Mesenteric fat pad (tissue), 1 donor: ENCODE measurements at places on chromosomes 2 and 18.
A peak's percentile ranks its signal among the peaks of the same experiment; 100 is the strongest.

GRCh38 chr2:98665677-98666076 is 57.3 kb downstream of the UNC50 start:
- DNase-seq: no peak

- no peak for DNase-seq
These were observed 49.5 kb downstream of the TFCP2L1 start for GRCh38 chr2:121235542-121235941.

DNA sequence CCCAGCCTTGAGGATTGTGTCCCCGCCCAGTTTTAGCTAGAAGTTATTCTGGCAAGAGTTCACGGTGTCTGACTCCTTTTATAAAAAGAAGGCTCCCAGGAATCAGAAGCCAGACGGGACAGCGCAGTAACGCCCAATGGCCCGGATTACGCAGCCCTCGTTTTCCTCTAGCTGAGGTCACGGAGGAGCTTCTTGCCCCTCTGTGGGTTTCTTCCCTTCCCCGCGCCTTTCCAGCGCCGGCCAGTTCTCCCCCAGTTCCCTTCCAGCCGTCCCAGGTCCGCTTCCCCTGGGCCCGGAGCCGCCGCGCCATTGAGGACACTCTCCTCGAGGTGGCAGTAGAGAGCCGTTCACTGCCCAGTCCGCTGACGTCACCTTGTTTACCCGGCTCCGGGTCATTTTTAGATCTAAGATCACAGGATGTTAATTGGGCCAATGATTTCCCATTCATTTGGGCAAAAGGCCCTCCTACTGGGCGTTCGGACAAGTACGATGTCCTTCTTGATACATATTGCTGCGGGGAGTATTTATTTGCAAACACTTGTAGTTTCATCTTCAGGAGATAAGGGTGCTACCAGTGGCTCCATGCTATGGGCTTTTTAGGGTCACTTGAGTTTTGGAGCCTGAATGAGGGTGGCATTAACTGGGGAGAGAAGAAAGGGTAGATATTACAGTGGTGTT is 81.5 kb upstream of the PPM1B start:
- DNase-seq: peak; percentile 95

DNA sequence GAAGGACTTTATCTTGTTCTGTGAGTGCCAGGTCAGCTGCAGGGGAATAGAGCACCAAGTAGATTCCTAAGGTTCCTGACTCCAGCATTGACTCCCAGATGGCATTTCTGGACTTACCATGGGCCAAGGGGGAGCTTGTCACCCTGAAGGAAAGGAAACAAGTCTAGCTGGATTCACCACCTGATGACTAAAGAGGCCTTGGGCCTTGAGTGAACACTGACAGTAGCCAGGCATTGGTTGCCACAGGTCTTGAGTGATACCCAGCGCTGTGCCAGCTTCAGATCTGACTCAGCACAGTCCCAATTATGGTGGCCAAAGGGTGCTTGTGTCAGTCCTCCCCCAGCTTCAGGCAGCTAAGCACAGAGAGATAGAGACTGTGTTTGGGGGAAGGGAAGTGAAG is 40.1 kb upstream of the CAPN13 start:
- no peak for DNase-seq

GRCh38 chr18:39846265-39846664 is 2108.8 kb upstream of the PIK3C3 start:
- DNase-seq: no peak

DNA sequence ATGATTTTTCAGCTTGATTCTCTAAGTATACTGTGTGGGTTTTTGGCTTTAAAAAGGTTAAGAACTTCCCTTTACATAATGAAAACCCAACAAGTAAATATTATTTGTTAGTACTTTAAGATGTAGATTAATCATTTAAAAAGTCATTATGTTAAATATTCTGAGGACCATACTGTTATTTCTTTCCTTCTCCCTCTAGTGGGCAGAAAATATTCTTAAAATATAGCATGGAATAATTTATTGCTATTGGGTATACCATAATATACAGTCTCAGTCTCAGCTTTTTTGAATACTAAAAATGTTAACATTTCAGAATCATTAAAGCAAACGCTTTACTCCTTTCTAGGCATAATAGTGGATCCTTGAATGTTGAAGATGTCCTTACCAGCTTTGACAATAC is 28.1 kb downstream of the CAMKMT start:
- no peak for DNase-seq

DNA sequence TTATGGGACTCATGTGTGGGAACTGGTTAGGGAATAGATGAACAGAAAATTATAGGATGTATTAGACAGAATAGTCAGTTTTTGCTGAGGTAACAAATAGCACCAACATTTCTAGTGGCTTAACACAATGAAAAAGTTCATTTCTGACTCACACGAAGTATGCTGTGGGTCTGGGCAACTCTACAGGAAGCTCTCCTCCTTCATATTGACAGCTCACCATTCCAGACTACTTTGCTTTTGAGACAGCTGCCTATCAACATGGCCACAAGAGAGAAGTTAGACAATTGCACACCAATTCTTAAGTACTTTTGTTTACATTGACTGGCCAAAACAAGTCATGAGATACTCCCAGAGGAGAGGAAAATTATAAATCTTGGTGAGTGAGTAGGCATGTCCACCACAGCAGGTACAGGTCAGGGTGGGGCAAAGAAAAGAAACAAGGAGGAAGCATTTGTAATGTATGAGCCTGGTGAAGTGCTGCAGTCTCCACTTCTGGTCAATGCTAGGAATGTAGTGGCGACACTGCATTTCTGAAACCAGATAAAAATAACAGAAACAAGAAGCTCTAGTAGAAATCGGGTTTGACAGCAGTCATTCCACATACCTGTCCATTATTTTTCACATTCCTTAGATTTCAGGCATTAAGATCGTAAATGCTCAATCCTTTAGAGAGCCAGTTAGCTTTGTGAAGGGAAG is 141.6 kb downstream of the ICOS start:
- no peak for DNase-seq

- no peak for DNase-seq
These were observed 11.0 kb upstream of the RNF144A start for GRCh38 chr2:6906165-6906741.

- no peak for DNase-seq
These were observed 44.8 kb upstream of the ARHGAP15 start for GRCh38 chr2:143084462-143084861.

GRCh38 chr18:47618758-47619157 is 311.7 kb downstream of the SMAD2 start:
- DNase-seq: no peak

GRCh38 chr2:16104315-16104948 is 164.1 kb downstream of the MYCN start:
- no peak for DNase-seq

GRCh38 chr2:222754324-222754930 is 83.0 kb downstream of the MOGAT1 start:
- DNase-seq: no peak

DNA sequence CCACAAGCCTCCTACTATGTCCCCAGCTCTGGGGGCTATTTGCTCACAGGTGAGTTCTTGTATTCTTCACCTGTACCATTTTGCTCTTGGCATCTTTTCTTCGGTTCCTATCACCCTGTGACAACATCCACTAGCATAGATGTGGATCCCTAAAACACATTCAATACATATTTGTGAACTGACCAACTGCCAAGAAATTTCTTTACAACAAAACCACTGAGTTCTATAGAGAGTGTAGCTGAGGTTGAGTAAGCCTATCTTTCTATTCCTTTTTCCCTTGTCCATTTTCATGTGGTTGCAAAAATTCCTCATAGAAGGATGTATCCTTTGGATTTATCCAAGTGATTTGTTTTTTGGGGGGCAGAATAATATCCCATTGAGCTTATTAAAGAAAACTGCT is 192.7 kb upstream of the ITGA4 start:
- no peak for DNase-seq

DNA sequence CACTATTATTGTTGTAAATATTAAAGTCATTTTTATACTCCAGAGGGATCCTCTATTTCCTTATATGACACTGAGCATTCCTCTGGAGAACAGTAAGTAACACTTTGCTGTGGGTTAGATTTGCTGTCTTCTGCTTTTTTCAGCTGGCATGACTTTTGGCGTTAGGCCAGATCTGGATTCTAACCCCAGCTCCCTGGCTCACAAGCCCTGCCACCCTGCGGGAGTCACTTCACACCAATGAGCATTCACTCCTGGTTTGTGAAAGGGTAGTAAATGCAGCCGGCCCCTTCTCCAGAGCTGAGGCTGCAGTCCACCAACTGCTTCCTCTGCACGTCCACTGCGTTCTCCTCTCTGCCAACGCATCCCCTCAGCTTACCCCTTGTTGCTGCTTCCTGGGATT is 373.8 kb upstream of the RAB6C start:
- DNase-seq: no peak

DNA sequence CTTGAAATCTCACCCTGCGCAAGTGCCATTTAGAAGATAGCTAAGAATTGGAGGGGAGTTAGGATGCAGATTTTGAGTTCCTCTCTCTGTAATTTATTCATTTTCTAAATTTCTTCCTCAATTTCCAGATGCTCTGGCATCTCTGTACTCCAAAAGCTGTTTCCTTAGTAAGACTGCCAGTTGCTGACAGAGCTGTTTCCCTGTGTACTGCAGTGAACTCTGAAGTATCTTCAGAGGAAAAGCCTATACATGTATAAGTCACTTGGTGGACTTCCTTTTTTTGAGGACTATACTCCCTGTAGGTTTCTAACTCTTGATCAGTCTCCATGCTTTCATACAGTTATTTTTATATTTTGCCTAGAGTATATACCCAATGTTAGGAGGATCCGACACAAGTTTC is 1.5 kb upstream of the RESP18 start:
- DNase-seq: no peak

DNA sequence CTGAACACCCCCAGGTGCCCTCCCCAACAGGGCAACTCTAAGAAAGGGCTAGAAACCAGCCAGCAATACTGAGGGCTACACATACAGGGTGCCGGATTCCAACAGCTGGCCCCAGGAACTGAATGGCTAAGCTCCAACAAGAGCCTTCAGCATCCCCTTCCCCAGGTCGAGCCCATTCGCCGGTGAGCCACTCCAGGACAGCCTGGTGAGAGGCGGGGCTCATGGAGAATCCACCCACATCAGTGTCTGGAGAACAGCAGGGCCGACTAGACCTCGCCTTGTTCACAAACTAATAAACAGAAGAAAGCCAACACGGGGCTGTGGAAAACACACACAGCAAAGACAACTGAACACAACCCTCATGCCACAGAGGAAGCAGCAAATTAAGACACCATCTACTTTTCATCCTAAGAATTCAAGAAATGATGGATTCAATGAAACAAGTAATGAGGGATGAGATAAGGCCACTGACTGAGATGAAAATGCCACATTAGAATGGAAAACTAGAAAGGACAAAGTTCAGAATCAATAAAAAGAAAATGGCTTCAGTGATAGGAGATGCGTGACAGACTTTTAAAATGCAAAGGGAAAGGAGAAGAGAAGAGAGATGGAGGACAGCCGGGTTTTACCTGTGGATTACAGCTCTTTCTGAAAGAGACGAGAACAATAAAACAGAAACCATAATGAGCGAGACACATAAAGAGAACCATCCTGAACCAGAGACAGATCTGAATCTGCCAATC is 8.2 kb downstream of the PER2 start:
- no peak for DNase-seq

- DNase-seq: peak; percentile 90
These were observed at the start of gene EFEMP1 for GRCh38 chr2:55923091-55923981. Gene EFEMP1, minus strand, starts transcription at chr2:55923782. Its CDS starts 1,342 bp downstream, at chr2:55922440.

GRCh38 chr18:28725876-28726275 is 548.9 kb upstream of the CDH2 start:
- DNase-seq: no peak

GRCh38 chr2:168138374-168138773 is 109.0 kb downstream of the STK39 start:
- no peak for DNase-seq

DNA sequence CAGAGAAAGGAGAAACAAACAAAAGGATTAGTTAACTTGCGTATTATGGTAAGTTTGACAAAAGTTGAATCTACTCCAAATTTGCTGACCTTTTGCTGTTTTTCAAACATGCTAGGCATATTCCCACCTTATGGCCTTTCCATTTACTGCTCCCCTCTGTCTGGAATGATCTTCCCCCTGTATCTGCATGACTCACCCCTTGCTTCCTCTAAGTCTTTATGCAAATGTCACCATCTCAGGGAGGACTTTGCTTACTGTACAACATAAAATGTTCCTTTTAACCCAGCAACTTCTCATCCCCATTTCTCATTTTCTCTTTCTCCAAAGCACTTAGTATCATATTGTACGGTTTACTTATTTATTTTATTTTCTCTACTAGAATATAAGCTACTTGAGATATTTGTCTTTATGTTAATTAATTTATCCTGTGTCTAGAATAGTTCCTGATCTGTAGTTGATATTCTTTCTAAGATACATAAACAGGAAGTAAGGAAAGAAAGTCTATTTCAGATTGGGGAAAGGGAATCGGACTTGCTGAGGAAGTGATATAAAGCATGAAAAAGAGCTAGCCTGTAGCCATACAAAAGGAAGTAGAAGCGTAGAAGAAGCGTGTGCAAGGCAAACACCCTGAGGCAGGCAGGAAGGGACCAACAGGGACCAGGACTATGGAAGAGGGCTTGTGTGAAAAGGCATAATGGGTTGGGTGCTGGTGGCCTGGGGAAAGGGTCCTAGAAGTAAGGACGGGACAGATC is 144.9 kb upstream of the ERBB4 start:
- DNase-seq: no peak

DNA sequence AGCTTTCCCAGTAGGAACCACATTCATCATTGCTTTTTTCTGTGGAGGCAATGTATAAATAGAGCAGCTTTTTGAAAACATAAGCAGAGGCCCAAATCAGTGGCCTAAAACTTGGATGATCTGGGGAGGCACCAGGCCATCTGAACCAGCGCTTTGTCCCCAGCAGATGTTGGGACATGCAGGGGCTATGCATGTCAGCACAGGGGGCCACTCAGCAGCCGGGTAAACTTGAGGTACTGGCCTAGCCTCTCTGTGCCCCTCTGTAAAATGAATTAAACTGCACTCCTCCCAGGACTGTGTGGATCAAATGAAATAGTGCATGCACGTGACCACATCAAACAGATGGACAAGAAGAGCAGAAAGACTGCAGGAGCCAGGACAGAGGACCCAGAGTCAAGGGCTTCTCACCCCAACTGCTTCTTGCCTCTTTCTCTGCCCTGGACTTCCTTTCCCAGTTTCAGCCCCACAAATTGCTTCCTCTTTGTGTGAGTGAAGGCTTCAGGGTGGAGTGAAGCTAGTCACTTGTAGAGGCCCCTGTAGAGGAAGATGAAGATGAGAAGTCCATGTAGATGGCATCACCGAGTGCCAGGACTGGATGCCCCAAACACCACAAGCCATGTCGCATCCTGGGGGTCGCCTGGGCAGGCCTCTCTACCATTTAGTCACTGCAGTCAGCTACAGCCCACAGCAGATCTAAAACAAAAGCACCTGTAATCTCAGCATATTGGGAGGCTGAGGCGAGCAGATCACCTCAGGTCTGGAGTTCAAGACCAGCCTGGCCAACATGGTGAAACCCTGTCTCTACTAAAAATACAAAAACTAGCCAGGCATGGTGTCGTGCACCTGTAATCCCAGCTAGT is 53.2 kb downstream of the IMPA2 start:
- DNase-seq: peak; percentile 81

- no peak for DNase-seq
These were observed 202.9 kb upstream of the SP5 start for GRCh38 chr2:170512266-170512665.

- no peak for DNase-seq
These were observed 283.3 kb upstream of the THUMPD2 start for GRCh38 chr2:40062381-40062780.

GRCh38 chr18:78975292-78975691 is 4.3 kb upstream of the SALL3 start:
- DNase-seq: no peak

GRCh38 chr18:62877411-62878221 is 162.3 kb downstream of the PHLPP1 start:
- DNase-seq: no peak

GRCh38 chr2:114688241-114688640 is 245.8 kb downstream of the DPP10 start:
- DNase-seq: no peak

- no peak for DNase-seq
These were observed 268.5 kb upstream of the ZSWIM2 start for GRCh38 chr2:187117483-187117882.
